Activated CD8-positive, alpha-beta memory T cell treated with anti-CD3 and anti-CD28 coated beads for 4 hours (primary cell): ENCODE measurements at places on chromosomes 2 and 18.

- DNase-seq = no peak
These were observed 240.5 kb upstream of the ID2 start for GRCh38 chr2:8441371-8441770.

- peak; percentile 16 for DNase-seq
These were observed 248.5 kb downstream of the CDH20 start for GRCh38 chr18:61581578-61582201.

DNA sequence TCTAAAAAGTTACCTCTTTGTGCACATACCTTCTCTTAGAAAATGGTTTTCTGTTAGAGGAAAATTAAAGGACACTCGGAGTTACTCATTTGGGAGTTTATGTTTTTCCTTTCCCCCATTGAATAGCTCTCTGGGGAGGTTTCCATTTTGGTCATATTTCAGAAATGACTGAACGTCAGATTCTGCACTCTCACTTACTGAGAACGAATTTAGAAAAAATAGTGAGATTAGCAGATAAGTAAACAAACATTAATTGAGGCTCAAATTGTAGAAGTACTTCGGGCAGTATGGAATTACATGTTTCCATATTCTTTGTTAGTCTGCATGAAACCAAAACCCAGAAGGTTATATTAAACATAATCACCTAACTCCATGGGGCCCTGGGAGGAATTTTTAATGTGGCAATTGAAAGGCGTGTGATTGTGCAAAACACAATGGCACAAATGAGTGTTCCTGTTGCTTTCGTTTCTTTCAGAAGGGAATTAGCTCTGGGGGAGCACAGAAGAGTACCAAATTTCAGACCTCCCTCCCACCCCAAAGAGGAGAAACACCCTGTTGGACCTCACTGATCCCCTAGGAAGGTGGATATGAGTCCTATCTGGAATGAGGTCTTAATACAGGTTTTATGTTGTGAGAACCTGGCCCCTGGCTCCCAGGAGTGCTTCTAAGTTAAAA, 212.3 kb downstream of the BCL2 start:
- no peak for DNase-seq

DNA sequence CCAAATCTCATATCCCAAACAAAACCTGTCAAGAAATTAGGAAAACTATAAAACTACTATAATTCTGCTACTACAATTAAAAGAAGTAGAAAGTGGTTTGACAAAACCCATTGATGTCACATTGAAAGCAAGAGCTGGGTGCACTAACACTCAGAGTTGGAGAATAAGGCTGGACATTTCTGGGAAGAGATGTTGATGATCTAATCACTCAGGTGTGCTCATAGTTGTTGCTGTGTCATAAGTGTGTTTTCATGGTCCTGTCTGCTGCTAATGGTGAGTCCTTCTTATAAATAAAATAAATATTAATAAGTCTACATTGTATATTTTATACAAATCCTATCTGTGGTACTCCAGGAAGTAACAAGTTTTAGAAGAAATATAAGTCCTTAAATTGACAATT, 168.2 kb upstream of the LRP1B start:
- no peak for DNase-seq

DNA sequence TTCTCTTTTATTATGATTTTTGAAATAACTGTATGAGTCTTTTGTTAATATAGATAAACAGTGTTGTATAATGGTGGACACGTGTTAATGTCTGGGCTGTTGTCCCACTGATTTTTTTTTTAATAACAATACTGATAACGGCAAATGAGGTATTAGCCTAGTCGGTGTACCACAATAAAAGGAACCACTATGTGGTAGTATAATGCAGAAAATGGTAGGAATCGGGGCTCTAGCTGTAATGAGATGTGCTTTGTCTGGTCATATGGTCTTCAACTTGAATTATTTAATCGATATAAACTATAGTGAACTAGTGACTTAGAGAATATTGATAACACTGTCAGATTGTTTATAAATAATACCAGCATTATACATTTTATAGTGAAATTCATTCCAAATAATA, 517.9 kb upstream of the SPHKAP start:
- DNase-seq = no peak

- DNase-seq = no peak
These were observed 8.9 kb downstream of the RAB31 start for GRCh38 chr18:9716780-9717563.

- DNase-seq = no peak
These were observed 48.6 kb downstream of the SPRED2 start for GRCh38 chr2:65383541-65384488.

DNA sequence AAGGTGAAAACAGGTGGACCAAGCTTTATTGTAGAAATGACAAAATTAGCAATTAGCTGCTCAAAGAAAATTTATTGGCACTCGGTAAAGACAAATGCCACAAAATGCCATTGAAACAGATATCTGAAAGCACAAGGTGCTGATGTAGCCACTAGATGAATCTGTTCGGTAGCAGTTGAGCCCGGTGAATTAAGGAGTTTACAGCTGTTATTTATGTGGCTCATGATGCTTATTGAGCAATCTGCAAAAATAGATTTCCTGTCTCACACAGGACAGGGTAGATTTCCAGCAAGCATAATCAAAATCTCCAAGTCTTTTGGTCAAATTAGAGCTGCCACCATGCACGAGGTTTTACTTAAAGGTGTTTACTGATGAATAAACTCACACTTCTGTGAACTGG, 182.2 kb downstream of the PPP1R1C start:
- no peak for DNase-seq

GRCh38 chr18:9285604-9286003, 49.0 kb upstream of the TWSG1 start:
- no peak for DNase-seq

GRCh38 chr2:140086964-140087363, 1306.8 kb upstream of the NXPH2 start:
- DNase-seq = no peak

- DNase-seq = no peak
These were observed 201.0 kb downstream of the PMAIP1 start for GRCh38 chr18:60100778-60101177.

- no peak for DNase-seq
These were observed 402.8 kb downstream of the TXNL1 start for GRCh38 chr18:56235481-56236013.

DNA sequence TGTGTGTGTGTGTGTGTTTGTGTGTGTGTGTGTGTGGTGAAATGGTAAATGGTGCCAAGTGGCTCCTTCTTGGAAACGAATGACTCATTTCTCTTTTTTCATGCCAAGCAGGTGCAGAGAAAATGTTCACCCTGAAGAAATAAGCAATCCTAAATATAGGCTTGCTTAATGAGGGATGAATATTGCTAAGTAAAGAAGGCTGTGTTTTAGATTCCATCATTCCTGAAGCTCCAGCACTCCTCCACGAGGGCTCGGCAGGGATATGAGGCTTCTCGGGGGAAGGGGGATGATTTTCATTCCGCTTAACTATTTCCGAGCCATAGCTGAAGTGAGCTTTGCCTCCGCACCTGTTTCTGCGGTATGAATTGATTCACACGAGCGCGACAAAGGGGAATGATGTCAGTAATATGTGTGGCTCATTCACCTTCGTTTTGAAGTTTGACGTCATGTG, 72.9 kb downstream of the TSN start:
- DNase-seq = no peak

- no peak for DNase-seq
These were observed 278.4 kb downstream of the ALPK2 start for GRCh38 chr18:58350526-58350925.

DNA sequence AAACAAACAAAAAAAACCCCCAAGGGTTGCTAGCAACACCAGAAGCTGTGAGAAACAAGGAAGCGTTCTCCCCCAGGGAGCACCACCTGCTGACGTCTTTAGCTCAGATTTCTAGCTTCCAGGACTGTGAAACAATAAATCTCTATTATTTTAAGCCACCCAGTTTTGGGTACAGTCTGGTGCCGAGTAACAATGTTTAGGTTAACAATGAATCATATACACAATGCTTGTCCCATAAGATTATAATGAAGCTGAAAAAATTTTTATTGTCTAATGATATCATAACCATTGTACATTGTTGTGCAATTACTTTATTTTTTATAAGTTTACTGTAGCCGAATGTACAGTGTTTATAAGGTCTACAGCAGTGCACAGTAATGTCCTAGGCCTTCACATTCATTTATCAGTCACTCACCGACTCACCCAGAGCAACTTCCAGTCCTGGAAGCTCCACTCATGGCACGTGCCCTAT, 72.1 kb upstream of the CAB39 start:
- DNase-seq = no peak

DNA sequence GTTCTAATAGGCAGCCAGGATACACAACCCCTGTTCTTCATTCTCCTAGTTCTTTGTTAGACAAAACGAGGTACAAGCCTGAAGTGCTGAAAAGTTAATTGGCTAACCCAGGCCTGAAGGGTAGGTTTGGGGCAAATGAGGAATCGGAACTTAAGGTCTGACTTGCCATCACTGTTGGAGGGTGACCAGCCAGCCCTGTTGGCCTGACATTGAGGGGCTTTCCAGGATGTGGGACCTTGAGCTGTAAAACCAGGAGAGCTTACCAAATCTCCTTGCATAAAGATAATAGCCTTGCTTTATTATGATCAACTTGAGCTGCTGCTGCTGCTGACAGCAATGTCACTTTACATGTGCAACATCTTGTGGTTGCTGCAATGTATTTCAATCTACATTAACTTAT, 256.0 kb downstream of the VAPA start:
- no peak for DNase-seq

DNA sequence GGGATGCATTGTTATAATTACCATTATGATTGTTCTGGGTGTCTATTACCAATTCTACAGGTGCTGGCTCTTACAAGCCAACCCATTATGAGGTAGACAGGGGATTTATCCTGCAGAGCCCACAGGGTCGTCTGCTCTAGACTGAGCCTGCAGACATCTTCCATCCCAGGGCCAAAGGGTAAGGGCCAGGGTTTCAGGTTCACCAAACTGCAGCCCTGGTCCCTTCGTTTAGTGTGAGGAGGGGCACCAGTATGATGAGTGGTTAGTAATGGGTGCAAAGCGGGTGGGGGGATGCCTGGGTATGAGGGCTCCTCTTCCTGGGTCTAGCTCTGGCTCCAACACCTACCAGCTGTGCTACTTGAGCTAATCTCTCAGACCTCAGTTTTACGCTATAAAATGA, 1.2 kb upstream of the ARID5A start:
- DNase-seq = no peak

GRCh38 chr2:42859006-42859552, 66.7 kb upstream of the HAAO start:
- DNase-seq = peak; percentile 20

- DNase-seq = no peak
These were observed 5.9 kb downstream of the SCYGR4 start for GRCh38 chr2:227623226-227623625.

DNA sequence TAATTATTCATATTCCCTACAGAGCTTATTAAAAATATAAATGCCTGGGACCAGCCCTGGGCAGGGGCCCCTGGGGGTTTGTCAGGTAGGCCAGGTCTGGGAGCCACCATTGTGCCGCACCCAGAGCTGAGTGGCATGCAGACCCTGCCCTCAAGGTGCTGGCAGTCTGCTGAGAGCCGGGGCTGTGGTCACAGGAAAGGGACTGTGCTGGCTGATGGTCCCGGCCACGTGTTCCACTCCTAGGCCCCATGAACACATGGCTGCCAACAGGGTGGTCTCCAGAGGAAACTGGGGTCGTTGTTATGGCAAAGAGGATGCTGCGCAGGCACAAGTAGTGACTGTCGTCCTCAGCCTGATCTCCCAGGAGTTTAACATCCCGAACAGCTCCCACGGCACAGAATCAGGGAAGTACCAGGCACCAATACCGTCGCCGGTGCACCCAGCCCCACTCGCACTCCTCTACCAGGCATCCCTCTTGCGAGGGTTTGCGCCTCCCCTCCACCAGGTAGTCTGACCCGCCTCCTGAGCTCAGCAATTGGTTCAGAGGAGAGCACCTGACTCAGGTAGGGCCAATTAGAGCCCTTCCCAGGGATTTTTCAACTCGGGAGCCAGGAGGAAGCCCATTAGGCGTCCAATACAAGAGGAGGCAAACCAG, 39.2 kb upstream of the BIN1 start:
- no peak for DNase-seq

- DNase-seq = no peak
These were observed 5.4 kb upstream of the KCNJ13 start for GRCh38 chr2:232781765-232782164.

- no peak for DNase-seq
These were observed 198.1 kb downstream of the SATB2 start for GRCh38 chr2:199259671-199260070.

GRCh38 chr2:210169516-210170195, 1.6 kb downstream of the KANSL1L start:
- no peak for DNase-seq

DNA sequence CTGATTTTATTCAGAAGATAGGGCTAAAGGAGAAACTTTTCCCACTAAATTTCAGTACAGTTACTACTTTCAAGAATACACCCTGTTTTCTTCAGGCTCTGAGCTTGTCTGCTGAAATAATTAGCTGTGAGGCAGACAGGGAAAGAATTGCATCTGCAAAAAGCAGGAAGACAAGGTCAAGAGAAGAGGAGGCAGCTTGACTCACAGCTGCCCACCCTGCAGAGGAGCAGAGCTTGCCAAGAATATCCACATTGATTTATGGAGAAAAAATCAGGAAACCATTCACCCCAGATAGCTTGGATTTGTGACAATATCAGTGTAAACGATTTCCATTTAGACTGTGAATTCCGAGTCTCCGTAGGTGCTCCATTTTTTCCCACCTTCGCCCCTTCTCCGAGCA, 49.0 kb downstream of the ACTR2 start:
- DNase-seq = no peak
